ENCODE measurements at places on chromosomes 6 and 20.

- DNase-seq = no peak
Observed at GRCh38 chr6:160435935-160436334, 87.8 kb downstream of the SLC22A3 start.

GRCh38 chr20:64041040-64041780, 5.2 kb downstream of the C20orf204 start:
- DNase-seq = no peak

DNA sequence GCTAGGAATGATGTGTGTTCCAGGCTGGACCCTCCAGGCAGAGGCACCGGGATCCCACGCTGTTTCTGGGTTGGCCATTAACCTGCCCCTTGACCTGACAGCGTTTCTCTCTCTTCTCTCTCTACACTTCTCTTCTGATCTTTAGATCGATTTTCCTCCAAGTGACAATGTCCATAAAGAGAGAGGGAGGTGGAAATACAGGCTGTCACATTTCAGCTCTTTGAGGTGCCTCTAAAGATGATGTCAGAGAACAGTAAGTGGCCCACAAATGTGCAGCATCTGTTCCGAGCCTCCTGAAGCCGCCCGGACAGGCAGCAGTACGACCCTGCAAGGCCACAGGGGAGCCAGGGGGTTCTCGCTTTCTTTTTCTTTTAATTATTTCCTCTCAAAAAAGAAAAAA, 2.5 kb upstream of the SLCO4A1 start:
- DNase-seq = no peak

DNA sequence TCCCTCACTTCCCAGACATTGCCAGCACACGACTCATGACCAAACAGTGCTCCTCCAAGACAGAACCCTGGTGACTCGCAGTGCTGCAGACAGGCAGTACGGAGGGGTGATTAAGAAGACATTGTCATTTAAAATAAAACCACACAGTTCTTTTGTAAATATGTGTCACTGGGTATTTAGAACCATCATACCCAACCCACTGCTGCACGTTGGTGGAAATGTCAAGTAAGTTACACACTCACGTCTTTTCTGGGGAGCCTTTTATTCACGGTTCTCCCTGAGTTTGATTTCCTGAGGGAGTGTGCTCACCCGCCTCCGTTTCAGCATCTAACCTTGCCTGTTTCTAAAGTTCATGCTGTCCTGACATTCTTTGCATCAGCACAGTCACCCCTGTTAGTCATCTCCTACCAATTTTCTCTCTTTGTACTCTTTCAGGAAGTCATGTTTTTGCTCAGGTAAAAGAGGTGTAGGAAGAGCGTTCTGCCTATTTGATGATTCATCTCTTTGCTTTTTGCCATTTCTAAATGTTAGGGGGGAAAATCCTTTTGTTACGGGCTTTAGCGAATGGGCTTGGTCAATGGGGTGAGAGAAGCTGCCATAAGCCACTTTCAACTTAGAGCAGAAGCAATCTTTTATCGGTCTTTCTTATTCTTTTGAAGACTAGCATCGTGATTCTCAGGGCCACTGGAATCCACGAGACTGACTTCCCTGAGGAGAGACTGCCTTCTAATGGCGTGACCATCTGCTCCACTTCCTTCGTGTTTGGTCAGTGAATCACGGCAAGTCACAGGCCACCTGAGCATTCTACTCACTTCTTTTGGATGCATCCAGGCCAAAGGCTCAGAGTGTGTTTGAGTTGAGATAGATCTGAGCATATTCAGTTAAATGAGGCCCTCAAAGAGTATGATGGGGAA, 512.8 kb upstream of the JARID2 start:
- DNase-seq = no peak

GRCh38 chr20:51542033-51542570, 417 bp downstream of the NFATC2 start:
- no peak for DNase-seq

DNA sequence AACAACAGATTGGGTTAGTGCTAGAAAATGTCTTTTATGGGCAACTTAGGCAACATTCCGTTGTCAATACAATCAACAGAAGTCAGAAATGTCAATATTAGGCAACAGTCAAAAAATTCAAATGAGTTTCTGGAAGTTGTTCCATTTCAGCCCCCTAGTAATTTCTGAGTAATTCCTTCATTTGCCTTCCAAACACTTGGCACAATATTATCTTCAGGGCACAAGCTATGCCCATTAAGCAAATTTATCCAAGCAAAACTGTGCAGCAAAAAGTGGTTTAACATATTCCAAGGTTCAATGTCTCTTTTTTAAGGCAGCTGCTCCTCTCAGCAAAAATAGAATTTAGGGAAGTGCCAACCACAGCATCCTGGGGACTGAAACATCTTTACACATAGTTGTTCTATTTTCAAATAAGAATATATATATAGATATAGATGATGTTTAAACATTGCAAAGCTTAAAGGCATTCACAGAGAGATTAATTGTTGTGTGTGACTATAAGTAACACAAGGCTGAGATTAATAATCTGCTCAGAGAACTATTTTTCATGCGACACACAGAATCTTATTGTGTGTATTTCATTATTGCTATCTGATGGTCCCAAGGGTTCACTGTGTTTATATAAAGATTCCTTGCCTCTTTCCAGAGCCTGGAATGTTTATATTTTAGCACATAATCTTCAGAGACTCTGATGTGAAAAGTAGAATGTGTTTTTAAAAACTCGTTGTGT, 75.2 kb upstream of the ADTRP start:
- no peak for DNase-seq

- DNase-seq = peak; percentile 62
Observed at GRCh38 chr20:36578356-36579041, 5.1 kb downstream of the TGIF2 start.

- DNase-seq = no peak
Observed at GRCh38 chr6:57017841-57018240, 28.7 kb upstream of the KIAA1586 start.

DNA sequence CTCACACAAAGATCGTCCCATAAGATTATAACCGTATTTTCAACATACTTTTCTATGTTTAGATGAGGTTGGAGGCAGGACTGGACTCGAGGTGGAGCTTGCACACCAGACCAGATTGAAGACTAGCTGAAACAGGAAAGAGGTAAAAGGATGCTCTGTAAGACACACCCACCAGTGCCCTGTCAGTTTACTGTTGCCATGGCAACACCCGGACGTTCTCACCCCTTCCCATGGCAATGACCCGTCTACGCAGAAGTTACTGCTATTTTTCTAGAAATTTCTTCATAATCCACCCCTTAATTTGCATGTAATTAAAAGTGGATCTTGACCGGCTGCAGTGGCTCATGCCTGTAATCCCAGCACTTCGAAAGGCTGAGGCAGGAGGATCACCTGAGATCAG, 13.6 kb upstream of the SRSF6 start:
- no peak for DNase-seq

All from large intestine (tissue), 12 donors.